ENCODE measurements at places on chromosomes 1 and 21. TPM values are rescaled to one million over a fixed set of nuclear protein-coding genes. Genes with fewer than 3 reads are reported as not detected.

- DNase-seq: no peak
These were observed 112.7 kb downstream of the HMCN1 start for GRCh38 chr1:185846672-185847444.

DNA sequence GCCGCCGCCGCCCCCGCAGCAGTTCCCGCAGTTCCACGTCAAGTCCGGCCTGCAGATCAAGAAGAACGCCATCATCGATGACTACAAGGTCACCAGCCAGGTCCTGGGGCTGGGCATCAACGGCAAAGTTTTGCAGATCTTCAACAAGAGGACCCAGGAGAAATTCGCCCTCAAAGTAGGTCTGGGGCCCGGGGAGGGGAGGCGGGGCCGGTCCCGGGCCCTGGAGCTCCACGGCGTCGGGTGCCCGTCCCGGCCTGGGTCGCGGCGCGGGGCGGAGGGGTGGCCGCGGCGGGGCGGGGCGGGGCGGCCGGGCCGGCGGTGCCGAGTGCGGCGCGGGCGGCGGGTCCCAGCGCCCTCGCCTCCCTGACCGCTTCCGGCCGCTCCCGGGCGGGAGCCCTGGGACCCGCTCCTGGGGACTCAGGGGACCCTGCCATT lies 646 bp downstream of the MAPKAPK2 start:
- DNase-seq: no peak

- DNase-seq: no peak
These were observed 99.6 kb downstream of the GABPA start for GRCh38 chr21:25834381-25834780.

The SEC16B gene
- 6.3 TPM for polyA plus RNA-seq

- DNase-seq: no peak
These were observed 224.3 kb upstream of the FGGY start for GRCh38 chr1:59072583-59072947.

DNA sequence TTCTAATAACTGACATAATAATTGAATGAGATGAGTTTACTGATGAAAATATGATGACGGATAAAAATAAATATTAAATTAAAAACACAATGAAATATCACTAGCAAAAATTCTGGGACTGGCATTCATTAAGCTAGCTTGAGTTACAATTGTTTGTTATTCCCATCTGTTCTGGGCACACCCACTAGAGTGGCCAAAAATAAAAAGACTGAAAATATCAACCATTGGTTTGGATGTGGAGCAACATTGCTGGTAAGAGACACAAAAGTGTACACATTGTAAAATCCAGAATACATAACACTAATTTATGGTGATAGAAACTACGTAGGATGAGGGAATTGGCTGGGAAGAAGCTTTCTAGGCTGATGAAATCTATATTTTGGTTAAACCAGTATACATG lies 9.6 kb upstream of the NEK7 start:
- DNase-seq: no peak

DNA sequence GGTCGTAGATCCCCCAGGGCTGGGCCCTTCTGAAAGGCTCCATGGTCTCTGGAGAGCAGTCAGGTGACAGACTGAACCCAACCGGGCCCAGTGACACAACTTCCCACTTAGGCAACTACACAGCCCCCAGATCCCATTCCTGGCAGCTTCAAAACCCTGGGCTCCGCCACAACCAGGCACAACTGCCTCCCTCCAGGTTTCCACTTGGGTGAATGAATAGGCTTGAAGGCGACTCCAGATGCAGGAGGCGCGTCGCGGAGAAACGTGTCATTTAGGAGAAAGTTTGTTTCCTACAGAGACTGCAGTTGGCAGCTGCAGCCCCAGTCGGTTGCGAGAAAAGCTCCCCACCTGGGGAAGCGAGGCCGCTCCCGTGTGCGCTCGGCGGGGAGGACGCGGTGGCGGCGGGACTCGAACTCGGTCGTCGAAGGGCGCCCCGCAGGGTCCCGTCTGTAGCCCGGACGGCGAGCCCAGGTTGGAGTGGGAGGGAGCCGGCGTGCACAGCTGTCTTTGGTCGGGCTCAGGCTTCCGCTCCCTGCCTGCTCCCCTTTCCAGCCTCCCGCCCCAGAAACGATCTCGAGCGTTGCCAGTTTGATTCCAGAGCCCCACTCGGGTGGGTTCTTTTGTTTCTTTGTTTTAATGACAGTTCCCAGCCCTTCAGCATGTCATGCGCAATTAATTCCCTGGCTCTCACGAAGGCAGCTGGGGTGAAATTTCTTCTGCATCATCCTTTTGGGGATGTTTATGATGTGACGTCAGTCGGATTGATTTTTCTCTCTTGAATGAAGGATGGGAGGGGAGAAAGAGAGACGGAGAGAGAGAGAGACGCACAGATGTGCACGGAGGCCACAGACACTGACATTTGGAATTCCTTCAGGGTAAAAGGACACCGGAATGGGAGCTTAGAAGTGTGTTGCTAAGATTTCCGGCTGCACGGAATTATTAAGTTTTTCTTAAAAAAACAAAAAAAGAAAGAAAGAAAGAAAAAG lies 862 bp upstream of the SGIP1 start:
- no peak for DNase-seq

GRCh38 chr1:208551633-208552320 lies 307.6 kb upstream of the PLXNA2 start:
- DNase-seq: no peak

DNA sequence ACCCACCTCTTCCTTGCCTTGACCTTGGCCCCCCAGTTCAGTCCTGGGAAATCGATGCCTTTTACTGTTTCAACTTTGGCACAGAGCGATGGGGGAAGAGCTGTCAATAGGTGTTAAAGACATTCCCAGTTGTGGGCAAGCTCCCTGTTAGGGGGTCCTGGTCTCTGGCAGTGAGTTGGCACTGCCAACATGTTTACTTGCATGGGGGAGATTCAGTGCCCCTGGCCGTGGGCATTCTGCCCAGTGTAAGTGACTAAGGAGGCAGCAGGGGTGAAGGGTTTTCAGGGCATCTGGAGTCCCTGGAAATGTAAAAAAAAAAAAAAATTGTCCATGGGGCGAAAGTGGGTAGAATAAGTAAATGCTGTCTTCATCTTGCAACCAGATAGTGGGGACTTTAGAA lies 407.0 kb downstream of the PTPRU start:
- DNase-seq: no peak

- DNase-seq: no peak
These were observed 4.2 kb downstream of the RCAN3 start for GRCh38 chr1:24506691-24507381.

The PAPPA2 gene
- polyA plus RNA-seq: 0.39 TPM

GRCh38 chr1:220028346-220028895 lies 17.9 kb downstream of the EPRS1 start:
- no peak for DNase-seq

The TMEM269 gene
- polyA plus RNA-seq: 0.83 TPM

The MROH7 gene
- polyA plus RNA-seq: 6.0 TPM

GRCh38 chr1:225360119-225360518 lies 67.7 kb downstream of the LBR start:
- no peak for DNase-seq

GRCh38 chr1:107673006-107673405 lies 292.0 kb downstream of the VAV3 start:
- DNase-seq: no peak

The RORC gene
- polyA plus RNA-seq: 10.8 TPM

- no peak for DNase-seq
These were observed 11.7 kb upstream of the EPS8L3 start for GRCh38 chr1:109775398-109775797.

GRCh38 chr1:220457957-220458609 lies 69.9 kb upstream of the MARK1 start:
- no peak for DNase-seq

The ADAMTSL4 gene
- 52.0 TPM for polyA plus RNA-seq

DNA sequence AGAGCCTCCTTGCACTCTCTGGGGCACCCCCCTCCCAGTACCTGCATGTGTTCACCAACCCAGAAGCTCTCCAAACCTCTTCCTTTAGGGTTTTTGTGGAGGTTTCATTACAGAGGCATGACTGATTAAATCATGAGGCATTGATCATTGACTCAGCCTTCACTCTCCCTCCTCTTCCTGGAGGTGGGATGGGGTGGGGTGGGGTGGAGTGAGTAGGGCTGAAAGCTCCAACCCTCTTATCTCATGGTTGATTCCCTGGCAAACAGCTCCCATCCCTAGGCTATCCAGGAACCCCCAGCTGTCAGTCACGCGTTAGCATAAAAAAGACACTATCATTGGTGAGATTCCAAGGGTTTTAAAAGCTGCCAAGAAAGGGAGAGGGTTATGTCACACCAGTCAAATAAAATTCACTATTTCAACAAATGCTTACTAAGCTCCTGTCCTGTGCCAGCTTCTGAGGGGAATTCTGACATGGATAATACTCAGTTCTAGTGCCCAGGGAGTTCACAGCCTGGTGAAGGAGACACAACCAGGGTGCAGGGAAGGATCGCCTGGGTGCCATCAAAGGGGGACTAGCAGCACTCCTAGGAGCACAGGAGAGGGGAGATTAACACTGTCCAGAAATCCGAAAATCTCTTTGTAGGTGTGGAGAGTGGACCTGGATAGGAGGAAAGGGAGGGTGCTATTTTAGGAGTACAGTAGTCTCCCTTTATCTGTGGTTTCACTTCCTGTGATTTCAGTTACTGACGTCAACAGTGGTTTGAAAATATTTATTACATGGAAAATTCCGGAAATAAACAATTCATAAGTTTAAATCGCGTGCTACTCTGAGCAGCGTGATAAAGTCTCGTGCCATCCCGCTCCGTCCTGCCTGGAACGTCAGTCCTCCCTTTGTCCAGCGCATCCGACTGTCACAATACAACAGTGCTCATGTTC lies 6.8 kb upstream of the IL24 start:
- no peak for DNase-seq

The C1orf94 gene
- 0.06 TPM for polyA plus RNA-seq

DNA sequence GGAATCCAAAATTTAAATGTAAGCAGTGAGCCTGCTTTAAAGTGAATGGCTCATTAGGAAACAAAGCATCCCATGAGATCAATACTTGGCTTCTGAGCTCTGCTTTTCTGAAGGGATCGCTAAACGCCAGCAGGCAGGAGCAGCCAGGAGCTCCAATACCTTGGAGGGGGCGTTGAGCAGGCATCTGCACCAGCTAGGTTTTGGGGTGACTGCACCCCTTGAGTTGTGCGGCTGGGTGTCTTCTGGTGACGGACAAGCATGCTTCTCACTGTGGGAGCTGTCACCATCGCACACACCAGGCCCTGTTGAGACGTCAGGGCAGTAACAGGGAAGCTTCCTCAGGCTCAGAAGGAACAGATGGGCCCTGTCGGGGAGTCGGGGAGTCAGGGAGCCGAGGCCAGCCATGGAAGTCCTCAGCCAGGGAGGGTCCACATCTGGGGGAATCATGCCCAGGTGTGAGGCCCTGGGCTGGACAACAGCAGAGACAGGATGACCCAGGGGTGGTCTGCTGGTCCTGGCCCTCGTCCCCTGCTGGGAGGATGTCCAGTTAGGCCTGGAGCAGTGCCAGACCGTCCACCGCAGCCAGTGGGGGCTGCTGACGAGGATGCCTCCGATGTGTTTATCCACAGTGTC lies 57.9 kb upstream of the ADARB1 start:
- DNase-seq: no peak

All from forelimb muscle (tissue), 1 donor.